Stimulated activated CD8-positive, alpha-beta memory T cell treated with anti-CD3 and anti-CD28 coated beads, Interleukin-4, amount 100 ng/mL, for 4 hours (primary cell): ENCODE measurements at places on chromosomes 3 and 15.

- DNase-seq, result no peak
Measured at GRCh38 chr3:30449290-30449632, 157.1 kb upstream of the TGFBR2 start.

DNA sequence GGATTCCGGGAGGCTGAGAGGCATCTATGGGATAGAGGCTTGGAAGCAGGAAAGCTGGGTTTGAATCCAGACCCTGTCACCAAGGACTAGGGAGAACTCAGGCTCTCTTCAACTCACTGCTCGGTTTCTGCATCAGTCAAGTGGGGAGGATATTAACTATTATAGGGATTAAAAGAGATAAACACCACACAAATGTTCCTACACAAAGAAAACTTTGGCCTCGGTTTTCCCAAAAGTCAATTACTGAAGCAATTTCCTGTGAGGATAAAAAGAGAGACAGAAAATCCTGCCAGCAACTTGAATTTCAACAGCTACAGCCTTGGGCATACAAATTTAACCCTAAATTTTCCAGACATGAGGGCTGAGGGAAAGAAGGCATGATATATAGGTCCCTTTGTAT lies 36.0 kb downstream of the ITGB5 start:
- no peak for DNase-seq

DNA sequence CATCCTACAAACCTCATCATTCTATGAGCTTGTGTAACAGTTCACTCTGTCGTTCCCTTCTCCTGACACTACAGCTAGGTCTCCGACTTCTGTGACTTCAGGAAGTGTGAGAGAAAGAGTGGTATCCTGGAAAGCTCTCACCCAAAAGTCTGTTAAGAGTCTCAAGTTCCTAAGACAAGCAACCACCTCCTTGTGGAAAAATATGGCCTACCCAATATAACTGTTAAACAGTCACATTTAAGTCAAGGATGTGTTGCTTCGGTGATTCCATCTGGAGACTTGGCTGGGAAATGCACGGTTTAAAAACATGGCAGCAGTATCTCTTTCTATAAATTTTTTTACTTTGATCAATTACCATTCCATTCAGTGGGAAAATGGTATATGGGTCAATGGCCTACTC lies 13.8 kb downstream of the FEZF2 start:
- no peak for DNase-seq

DNA sequence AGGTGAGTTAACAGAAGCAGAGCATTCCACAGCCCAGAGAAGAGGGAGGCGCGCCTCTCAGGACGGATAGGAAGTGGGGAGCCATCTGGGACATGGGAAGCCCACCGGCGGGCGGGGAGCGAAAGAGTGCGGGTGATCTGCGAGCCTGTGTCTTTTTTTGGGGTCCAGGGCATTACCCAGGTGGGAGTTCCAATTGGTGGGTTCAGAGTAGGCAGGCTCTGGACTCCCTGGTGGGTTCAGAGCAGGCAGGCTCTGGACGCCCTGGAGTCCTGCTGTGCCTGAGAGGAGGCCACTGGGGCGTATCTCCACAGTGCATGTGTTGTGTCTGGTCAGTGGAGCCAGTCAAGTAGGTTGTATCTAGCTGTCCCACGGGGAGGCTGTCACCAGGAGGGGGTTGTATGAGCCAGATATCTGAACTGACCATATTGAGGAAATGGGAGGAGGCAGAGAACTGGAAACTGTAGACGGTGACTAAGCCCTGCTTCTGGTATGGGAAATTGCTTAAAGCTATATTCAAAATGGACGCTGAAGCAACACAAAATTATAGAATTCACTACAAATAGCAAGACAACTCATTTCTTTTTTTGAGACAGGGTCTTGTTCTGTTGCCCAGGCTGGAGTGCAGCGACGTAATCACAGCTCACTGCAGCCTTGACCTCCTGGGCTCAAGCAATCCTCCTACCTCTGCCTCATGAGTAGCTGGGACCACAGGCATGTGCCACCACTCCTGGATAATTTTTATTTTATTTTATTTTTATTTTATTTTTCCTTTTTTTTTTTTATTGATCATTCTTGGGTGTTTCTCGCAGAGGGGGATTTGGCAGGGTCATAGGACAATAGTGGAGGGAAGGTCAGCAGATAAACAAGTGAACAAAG lies 34.5 kb upstream of the CHST2 start:
- no peak for DNase-seq

DNA sequence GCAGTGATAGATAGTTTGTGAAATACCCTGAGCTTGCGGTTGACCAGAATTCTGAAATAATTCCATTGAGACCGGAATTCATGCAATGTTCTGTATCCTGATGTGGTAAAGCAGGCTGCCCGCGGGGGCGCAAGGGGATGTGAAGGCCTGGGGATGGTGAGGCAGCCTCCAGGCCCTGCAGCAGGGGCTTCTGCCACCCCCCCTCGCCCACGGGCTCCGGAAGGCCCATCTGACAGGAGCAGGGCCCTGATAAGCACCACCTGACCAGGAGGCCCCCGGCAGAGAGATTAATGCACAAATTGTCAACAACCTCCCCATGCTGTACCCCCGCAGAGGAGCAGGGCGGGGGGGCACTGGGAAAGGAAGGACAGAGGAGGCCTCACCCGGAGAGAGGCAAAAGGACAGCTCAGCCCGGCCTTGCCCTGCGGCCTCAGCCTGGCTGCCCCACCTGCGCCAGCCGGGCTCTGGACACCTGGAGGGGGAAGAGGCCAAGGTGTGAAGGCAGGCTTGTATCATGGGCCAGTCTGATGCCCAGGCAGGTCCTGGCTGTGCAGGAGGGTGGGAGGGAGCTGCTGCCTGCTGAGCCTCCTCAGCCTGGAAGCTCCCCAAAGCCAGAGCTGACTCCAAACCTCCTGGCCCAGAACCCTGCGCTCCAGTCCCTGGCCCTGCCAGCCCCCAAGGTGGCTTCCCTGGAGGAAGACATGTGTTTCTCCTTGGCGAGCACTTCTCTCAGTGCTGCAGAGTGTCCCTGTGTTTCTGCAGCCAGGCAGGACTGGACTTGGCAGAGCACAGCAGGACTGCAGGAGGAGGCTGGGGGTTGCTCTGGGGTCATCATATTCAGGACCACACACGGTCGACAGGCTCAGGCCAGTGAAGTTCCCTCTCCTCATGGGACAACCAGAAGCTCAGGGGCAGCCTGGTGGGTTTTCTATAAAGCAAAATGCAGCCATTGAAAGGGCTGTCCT lies 46.5 kb downstream of the RPN1 start:
- DNase-seq, result no peak

- no peak for DNase-seq
Measured at GRCh38 chr3:82236257-82236656, 474.8 kb upstream of the GBE1 start.

GRCh38 chr3:184874709-184875644 lies 63.0 kb downstream of the VPS8 start:
- DNase-seq, result no peak

- no peak for DNase-seq
Measured at GRCh38 chr3:149010504-149010951, 19.2 kb downstream of the GYG1 start.
